MG63 (cell line): ENCODE measurements at places on chromosomes 1 and 21. TPM values are rescaled to one million over a fixed set of nuclear protein-coding genes. Genes with fewer than 3 reads are reported as not detected.

Gene KRTAP19-1
- not detected in 2 replicates for total RNA-seq

Gene LRRC7
- not detected in 2 replicates for total RNA-seq

Gene NPL
- total RNA-seq, result 2.3 and 6.8 TPM in 2 replicates

Gene WDR64
- not detected in 2 replicates for total RNA-seq

Gene KCNJ15
- total RNA-seq, result not detected in 2 replicates

Gene PKP1
- total RNA-seq, result not detected in 2 replicates

DNA sequence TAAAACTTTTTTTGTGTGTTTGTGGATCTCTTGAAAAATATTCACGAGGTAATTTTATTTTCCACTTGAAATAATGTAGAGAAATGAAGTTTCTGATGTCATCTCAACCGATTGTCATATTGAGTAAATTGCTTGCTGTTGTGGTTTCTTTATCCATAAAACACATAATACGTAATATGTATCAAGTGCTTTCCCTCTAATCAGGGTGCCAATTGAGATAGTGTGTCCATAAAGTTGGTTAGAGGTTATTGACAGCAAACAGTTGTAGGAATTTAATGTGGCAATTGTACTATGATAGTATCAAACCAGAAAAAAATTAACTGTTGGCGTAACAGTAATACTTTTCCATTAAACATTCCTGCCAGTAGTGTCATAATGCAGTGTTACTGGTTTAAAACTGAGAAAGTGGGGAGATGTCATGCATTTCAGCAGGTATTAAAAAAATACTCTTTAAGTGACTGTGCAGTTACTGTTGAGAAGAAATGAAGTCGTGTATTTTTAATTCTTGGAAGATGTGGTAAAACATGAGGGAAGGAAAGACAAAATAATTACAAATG lies 38.3 kb downstream of the USP25 start:
- DNase-seq, result no peak

DNA sequence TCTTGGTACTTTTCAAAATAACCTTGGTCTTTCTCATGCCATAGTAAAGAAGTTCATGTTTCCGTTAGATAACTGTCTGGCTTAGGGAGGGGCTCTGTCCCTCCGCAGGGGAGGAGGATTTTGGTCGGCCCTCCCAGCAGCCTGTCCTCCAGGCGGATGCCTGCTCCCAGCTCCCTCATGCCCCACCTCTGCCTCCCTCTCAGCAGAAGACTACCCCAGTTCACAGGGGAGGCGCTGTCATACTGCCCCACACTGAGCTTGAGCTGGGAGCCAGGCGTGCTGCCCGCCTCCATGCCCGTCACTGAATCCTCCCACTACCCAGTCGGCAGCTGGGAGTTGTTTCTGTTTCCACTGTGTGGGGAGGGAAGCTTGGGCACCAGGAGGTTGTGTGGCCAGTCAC lies 127.3 kb downstream of the CAMTA1 start:
- no peak for DNase-seq

- DNase-seq, result no peak
Observed at GRCh38 chr1:39134768-39135333, 69.6 kb upstream of the MACF1 start.

GRCh38 chr21:17576080-17576835 lies 36.4 kb downstream of the BTG3 start:
- no peak for DNase-seq

- no peak for DNase-seq
Observed at GRCh38 chr1:163875927-163876320, 554.2 kb downstream of the NUF2 start.

DNA sequence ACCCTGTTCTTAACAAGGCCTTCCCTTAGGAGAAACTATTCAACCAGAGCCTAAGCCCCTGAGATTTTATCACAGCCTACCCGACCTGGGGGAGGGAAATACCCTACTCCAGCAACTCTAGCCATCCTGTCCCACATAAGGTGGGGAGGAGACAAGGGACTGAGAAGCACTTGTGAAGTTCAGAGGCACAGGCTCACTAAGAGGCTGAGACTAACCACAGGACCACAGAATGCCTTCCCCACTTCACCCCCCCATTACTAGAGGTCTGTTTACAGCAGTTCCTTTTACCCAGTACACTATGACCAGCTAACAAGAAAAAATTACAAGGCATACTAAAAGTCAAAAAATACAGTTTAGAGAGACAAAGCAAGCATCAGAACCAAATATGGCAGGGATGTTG lies 86.8 kb downstream of the TEX35 start:
- no peak for DNase-seq

DNA sequence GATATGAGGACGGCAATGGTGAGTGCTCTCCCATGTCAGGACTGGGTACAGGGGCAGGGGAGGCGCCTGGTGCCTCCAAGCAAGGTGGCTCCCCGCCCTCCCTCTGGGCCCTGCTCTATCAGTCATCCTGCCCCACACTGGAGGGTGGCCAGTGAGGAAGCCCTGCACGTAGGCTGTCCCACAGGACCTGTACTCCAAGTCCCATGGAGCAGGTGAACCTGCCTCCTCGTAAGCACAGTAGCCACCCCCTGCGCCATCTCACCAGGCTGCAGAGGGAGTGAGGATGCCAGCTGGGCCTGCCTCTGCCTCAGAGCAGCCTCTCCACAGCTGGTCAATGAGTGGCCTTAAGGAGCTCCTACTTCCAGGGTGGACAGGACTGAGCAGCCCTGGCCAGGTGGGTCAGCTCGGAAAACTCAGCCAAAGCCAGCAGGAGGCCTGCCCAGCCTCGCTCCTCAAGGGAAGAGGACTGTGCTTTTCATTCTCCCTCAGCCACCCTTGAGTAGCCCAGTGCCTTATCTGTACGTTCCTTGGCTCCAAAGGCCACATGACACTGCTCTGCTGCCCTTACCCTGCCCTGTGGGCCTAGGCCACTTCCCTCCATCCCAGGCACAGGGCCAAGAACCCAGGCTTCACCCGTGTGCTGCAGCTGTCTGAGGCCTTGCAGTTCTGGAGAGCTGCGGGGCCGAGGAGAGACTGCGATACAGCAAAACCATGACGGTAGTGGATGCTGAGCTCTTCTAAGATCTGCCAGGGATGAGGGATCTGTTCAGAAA lies 39.6 kb downstream of the SLC45A1 start:
- DNase-seq, result no peak

DNA sequence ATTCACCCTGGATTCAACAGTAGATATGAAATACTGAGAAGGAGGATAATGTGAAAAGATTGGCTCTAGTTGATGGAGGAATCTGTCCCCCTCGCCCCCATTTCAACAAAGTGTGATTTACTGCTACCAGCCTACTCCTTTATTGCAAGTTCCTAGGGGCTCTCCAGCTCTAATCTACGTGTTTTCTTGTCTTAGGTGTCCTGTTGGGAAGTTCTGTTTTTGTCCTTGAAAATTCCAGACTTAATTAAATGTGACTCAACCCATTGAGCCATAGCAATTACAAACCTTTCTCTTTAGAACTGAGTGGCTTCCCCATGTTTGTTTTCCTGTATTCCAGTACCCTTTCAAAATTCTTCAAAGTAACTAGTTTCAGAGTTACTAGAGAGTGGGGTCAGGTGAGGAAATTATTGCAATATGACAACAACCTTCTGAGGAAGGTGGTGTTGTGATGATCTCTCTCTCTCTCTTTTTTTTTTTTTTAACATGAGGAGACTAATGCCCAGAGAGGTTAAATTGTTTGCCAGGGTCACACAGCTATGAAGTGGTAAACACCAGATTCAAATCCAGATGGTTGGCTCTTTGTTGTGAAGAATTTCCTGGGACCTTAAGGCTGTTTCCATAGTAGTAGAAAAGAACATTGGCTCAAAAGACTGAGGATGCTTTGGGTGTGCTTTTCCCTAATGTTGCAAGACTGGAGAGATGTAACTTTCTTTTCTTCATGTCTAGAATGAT lies 3.5 kb downstream of the RGL1 start:
- DNase-seq, result no peak

DNA sequence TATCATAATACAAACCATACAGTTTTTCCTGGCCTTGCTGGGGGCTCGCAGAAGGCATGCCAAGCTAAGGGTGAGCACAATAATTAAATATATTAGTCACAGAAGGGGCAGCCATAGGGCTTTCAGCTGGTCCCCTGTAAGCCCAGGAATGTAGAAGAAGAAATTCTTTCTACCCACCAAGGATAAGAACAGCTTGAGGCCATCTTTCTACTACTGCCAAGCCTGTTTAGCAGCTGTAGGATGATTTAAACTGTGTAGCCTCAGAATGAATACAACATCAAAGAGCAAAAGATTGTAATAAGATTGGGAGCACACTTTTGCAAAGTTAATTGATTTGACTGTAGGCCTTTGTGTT lies 171.5 kb downstream of the LRRC7 start:
- no peak for DNase-seq

DNA sequence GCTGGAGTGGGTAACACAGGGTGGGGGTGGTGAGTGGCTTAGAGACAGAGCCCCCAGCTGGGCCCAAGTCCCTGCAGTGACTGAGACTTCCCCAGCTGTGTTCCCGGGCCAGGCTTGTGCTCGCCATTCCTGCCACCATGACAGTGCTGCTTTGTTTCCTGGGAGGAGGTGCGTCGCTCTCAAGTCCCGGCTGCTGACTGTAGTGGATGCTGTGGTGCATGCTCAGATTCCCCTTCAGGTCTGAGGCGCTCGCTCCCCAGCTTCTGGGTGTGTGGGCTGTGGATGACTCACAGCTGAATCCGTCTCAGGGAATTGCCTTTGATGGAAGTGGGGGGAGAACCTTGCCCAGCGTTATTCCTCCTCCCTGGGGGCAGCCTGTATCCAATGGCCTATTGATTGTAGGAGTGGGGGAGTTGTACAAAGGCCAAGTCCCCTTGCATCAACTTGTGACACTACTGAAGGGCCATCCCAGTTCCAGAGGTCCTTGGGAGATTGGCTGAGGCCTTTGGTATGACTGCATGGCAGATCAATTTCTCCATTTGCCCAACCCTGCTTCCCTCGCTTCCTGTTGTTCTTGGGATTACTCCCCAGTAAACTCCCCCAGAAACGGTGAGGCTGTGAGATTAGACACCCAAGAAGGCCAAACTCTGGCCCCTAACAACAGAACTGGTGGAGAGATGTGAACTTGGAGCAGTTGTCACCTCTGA lies 17.8 kb upstream of the POU3F1 start:
- DNase-seq, result peak; percentile 60

- no peak for DNase-seq
Observed at GRCh38 chr1:114448370-114449036, 62.5 kb downstream of the TRIM33 start.
